ENCODE measurements at places on chromosomes 7 and 10.

DNA sequence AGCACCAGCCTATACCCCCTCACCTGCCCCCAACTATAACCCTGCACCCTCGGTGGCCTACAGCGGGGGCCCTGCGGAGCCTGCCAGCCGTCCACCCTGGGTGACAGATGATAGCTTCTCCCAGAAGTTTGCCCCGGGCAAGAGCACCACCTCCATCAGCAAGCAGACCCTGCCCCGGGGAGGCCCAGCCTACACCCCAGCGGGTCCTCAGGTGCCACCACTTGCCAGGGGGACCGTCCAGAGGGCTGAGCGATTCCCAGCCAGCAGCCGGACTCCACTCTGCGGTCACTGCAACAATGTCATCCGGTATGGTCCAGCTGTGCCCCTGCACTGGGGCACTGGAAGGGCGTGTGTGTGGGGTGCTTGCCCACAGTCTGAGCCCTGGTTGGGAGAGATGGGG is 40.0 kb upstream of the BMPR1A start:
- DNase-seq: no peak

DNA sequence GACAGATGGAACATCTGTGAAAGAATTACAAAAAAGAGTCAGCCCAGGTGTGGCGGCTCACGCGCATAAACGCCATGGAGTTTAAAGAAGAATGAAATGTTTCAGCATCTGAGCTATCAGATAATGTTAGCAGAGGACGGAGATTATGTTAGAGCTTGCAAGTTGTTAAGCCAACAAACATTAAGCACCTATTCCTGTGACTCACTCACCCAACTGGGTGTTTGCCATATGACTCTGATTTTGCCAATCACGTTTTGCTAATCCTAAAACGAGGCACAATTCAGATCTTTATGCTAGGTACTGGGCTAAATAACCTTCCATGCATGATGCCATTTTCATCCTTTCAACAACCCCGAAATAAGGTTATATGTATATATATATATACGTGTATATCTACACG is 29.0 kb upstream of the CCNY start:
- no peak for DNase-seq

GRCh38 chr7:155283565-155284194 is 14.0 kb upstream of the INSIG1 start:
- DNase-seq: no peak

DNA sequence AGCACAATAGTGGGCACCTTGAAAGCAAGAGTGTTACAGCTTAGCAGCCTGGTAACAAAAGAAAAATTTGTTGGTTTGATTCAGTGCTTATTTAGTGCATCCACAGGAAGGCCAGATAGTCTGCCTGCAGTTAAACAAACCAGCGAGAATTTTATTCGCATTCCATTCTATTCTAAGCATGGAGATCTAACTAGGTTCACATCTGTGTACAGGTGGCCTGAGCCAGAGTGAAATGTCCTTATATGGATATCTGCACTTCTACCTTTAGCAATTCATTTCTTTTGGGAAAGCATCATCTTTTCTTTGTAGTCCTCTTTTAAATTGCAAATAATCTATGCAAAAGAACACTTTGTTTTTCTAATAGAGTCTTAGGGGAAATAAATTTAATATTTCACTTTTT is 659.0 kb upstream of the FZD8 start:
- no peak for DNase-seq

DNA sequence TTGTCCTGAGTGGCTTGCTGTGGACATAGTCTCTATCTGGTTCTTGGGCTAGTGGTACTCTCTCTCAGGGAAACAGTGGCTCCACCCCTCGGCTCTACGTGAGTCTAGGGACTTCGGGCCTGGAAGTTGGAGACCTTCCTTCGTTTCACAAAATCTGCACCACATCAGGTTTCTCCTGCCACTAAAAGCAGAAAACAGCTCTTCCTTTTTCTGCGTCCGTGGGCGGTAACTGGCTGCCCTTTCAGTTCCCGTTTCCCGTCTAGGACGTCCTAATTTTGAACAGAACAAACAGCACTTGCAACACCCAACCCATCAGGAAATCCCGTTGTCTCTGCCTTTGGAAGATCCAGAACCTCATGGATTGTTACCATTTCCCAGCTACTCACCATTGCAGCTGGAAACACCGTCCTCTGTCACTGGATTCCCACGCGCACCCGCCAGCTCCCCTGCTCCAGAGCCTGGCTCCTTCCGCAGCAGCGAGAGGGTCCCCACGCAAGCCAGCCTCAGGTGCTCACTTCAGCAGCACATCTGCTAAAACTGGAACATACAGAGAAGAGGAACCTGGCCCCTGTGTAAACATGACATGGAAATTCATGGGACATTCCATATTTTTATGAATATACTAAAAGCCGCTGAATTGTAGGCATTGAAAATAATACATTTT is 311.4 kb upstream of the AKR1E2 start:
- no peak for DNase-seq

DNA sequence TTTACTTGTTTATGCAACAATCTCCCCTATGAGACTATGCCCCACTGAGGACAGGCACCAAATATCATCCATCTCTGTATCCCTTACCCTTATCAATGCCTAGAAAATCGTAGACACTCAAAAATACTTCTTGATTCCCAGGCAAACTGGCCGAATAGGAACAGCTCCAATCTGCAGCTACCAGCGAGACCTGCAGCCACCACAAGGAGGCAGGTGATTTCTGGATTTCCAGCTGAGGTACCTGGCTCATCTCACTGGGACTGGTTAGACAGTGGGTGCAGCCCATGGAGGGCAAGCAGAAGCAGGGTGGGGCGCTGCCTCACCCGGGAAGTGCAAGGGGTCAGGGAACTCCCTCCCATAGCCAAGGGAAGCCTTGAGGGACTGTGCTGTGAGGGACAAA is 10.8 kb upstream of the PPP1R3C start:
- DNase-seq: no peak

GRCh38 chr10:113712755-113713639 is 33.3 kb downstream of the CASP7 start:
- DNase-seq: no peak

DNA sequence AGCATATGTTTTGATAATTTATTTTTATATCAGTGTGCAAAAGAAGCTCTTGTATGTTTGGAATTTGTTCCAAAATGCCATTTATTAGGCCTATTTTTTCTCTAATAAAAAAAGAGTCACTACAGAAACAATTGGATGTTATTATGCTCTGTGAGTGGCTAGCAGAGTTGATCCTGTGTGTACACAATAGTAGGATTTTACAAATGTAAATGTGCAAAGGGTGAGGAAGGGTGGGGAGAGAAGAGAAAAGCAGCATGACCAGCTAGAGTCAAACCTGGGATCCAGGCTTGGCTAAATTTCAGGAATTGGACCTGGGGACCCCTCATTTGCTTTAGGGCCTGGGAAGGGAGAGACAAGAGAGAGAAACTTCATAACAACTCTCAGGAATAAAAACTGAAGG is 32.5 kb downstream of the SEMA3A start:
- no peak for DNase-seq

DNA sequence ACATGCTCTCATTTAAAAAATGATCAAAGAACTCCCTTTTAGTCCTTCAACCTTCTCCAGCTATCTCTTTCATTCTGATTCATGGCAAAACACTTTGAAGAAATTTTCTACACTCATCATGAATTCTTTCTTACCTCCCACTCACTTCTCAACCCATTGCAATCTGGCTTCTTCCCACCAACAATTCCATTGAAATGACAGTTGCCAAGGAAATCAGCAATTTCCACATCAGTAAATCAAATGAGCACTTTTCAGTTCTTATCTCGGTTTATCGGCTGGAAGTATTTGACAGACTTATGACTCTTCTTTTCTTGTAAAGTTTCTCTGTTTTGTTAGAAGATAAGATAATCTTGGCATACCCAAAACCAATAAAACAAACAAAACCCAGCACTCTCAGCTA is 99.1 kb upstream of the CACNA2D1 start:
- no peak for DNase-seq

- no peak for DNase-seq
Observed at GRCh38 chr10:29276251-29276850, 12.5 kb upstream of the LYZL1 start.

DNA sequence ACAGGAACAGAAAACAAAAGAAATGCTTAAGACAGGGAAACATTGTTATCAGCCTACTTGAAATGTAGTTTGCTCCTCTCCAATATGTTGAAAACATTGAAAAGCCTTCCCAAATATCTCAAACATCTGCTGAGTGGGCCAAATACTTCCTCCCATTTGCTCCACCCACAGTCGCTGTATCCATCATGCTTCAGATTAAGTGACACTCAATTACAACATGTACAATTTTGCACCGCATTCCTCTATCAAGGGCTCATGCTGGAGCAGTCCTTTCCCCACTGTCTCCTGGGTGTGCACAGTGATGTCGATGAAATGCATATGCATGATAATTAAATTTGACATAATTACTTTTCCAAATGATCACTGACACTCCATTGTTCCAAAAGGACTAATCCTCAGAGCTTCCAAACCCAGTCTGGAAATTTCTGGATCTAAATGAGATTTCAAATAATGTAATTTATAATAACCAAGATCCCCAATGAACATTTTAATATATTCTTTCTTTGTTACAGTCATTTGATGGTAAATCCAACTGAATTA is 604.6 kb downstream of the GRID1 start:
- DNase-seq: no peak

DNA sequence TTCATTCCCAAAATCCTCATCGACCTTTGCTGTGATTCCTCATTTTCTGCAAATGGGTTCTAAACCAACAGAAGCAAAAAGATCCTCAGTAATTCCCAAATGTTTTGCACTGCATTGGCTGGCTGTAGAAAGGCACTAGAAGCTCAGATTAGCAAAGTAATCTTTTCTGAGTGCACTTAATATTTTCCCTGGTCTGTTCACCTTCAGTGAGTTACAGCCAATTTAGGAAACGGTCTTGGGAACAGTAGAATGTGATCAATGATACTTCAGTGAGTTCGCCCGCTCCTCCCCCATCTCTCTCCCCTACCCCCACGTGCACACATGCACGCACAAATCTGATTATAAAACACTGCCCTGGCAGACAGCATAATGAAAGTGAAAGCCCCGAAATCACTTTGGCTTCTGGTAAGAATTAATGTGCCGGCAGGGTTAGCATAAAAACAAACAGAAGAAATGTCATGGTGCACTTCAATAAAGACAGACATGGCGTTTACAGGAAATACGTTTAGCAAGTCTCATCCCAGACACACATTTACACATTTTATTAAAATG is 201.3 kb upstream of the CDCA7L start:
- no peak for DNase-seq

DNA sequence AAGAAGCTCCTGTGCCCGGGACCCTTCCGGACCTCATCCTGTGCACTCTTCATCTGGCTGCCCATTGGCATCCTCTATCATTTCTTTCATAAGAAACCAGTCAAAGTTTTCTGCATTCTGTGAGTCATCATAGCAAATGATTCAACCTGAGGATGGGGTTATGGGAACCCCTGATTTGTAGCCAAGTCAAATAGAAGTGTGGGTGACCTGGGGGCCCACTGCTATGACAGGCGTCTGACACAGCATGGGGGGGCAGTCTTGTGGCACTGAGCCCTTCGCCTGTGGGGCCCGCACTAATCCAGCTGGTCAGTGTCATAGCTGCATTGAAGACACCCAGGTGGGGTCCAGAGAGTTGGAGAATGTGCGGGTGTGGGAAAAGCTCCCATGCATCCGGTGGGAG is 230.4 kb downstream of the USP6NL start:
- DNase-seq: no peak

- DNase-seq: no peak
Observed at GRCh38 chr7:48175019-48175418, 3.8 kb downstream of the ABCA13 start.

DNA sequence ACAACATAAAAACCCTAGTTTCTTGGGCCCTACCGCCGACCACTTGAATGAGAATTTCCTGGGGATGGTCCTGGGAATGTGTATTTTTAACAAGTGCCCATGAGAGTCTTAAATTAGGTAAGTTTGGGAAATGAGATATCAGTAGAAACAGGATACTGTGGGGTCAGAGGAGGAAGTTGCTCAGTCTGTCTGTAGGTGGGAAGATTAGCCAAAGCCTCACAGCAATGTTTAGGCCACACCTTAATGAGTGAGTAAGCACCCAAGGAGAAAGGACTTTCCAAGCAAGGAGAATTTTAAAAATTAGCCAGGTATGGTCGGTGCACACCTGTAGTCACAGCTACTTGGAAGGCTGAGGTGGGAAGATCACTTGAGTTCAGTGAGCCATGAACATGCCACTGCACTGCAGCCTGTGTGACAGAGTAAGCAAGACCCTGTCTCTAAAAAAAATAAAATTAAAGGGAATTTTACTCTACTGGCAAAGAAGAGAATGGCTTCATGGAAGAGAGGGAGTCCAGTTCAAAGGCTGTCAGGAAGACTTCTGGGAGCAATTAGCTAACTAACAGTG is 31.9 kb downstream of the PAPSS2 start:
- no peak for DNase-seq

GRCh38 chr10:35216303-35216905 is 89.8 kb downstream of the CREM start:
- no peak for DNase-seq

DNA sequence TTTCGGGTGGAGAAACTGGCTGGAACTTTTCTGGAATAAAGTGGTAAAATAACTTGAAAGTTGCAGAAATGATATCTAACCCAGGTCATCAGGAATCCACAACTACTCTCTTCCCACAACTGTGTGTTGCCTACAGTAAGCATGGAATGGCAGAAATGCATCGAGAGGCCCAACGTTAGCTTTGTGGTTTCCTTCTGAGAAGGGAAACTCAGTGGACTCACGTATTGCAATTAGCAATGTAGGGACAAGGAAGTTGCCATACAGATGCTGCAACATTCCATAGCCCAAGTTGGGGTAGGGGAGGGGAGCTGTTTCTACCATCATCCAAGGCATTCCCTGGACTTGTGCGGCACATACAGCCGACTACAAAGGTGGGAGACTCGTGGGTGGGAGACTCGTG is 1.9 kb downstream of the PON1 start:
- no peak for DNase-seq

DNA sequence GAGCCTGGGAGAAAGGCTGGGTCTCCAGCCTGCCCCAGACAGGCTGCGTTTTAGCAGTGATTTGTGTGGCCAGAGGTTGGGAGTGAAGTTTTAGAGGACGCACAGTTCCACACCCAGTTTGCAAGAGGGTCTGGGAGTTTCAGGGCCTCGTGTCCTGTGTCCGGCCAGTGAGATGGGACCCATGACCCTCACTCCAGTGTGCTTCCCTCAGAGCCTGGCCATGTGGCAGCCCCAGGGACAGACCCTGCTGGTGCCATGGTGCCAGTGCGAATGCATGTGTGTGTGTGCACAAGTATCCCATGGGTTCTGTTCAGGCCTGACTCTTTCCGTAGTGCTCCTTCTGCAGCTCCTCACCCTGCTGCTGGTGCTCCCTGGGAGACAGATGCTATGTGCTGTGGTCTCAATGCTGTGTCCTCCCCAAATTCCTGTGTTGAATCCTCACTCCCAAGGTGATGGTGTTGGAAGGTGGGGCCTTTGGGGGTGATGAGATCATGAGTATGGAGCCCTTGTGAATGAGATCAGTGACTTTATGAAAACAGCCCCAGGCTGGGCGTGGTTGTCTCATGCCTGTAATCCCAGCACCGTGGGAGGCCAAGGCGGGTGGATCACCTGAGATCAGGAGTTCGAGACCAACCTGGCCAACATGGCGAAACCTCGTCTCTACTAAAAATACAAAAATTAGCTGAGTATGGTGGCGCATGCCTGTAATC is 16.5 kb downstream of the ECHDC3 start:
- DNase-seq: no peak

GRCh38 chr10:60932756-60933155 is 11.2 kb downstream of the RHOBTB1 start:
- no peak for DNase-seq

- no peak for DNase-seq
Observed at GRCh38 chr10:11480687-11481086, 130.8 kb downstream of the USP6NL start.

- DNase-seq: no peak
Observed at GRCh38 chr7:135942614-135943013, 34.5 kb downstream of the MTPN start.

- no peak for DNase-seq
Observed at GRCh38 chr7:2802504-2803341, 41.4 kb downstream of the GNA12 start.
